ENCODE measurements at places on chromosomes 13 and 19.

GRCh38 chr13:25175431-25175830 lies 3.3 kb upstream of the AMER2 start:
- DNase-seq: no peak

DNA sequence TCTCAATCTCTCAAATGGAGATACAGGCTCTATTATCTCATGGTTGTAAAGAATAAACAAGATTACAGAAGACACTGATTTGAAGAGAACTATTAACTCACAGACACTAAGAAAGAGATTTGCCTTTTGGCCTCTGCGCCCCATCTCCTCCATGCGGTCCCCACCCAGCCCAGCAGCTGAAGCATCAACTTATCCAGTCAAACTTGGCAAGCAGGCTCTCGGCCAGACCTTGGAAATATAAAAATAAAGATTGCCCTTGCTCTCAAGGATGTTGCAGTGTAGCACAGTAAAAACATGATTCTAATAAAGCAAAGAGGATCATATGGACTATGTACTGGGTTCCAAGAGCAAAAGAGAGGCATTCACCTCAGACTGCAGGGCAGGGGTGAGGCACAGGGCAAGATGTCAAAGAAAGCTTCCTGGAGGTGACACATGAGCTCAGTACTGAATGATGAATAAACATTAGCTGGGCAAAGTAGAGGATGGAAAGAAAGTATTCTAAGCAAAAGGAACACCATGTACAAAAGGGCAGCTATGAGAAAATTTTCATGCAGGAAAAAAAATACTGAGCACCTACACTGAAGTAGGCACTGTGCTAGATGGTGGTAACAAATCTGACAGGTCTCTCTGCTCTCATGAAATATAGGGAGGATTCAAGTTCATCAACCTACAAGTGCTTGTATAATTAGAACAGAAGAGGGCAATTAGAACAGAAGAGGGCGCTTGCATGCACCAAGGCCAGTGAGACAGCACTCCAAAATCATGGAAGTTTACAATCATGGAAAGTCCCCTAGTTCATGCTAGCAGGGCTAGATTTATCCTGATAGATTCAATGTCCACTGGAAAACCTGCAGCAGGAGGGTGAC lies 85.0 kb downstream of the SACS start:
- no peak for DNase-seq

DNA sequence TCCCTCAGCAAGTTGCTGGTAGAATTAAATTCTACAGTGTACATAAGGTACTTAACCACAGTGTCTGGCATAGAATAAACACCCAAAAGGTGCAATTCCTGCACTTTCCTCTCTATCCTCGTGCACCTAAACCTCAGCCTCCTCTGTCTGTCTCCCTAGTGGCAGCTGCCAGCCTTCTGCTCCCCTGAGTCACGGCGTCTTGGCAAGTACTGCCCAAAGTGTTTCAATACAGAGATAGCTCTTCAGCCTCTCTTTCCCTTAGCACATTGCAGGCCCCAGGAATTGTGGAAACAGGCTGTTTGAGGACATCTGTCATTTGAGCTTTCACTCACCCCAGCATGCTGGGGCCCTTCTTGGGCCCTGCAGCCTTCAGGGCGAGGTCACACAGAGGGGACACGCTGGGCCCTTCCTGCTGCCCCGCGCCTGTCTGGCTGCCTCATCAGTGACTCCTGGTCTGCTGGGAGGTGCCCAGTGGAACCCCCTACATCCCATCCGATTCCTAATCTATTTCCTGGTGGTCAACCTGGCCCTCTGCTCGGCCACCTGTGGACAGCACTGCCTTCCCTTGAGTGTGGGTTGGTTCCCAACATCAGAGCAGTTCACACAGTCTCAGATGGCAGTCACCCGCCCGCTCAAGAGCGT lies 19.3 kb downstream of the COL4A2 start:
- DNase-seq: no peak

DNA sequence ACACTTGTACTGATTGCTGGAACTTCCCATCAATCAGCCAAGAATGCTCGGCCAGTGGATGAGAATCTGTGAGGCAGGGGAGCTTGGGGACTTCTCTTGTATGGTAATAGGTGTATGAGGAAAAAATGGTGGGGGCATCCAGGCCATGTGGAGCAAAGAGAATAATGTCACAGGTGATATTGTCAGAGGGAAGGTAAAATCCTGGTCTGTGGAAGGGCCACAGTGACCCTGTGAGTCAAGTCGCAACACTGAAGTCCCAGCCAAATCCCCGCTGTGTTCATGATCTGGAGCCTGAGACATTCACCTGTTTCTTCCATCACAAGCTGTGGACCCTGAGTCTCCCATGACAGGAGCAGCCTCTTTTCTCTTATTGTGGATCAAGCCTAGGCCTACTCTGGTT lies 8.1 kb downstream of the PSG7 start:
- DNase-seq: no peak

- DNase-seq: no peak
Observed at GRCh38 chr13:21139374-21139773, 37.0 kb downstream of the SKA3 start.

DNA sequence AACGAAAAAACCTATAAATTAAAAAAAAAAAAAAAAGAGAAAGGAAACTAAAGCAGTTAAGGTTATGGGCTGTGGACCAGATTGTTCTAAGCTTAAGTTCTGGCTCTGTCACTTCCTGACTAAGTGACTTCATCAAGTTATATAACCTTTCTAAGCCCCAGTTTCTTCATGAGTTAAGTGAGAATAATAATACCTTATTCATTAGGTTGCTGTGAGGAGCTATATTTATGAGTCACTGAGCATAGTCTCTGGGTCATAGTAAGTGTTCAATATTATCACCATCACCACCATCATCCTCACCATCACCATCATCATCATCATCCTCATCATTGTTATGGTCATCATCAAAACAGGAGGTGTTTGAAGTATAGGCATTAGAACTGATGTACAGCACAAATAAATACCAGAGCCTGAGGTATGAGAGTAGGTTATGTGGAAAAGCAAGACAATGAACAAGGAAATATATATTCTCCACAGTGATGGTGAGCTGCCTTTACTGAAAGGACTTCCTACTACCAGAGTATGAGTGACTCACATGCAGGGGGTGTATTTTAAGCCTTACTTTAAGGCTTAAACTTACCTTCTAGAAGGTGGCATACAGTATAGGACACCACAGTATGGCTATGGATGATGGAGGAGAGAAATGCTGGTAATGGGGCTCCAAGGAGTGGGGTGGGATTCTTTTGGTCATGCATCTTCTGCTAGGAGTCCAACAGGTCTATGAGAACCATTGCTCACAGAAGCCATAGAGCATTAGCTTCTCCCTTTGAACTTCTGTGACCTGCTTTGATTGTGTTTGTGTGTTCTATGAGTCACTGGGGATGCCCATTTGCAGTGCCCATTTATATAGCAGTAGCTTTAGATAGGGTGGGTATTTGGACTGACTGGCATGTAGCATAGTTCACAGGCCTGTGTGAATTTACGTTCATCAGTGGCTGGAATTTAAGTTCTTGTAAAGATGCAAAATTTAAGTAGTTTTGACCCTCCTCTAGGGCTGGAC lies 104.4 kb downstream of the KLF5 start:
- no peak for DNase-seq

- DNase-seq: no peak
Observed at GRCh38 chr13:50323440-50324065, 308.3 kb downstream of the KCNRG start.

DNA sequence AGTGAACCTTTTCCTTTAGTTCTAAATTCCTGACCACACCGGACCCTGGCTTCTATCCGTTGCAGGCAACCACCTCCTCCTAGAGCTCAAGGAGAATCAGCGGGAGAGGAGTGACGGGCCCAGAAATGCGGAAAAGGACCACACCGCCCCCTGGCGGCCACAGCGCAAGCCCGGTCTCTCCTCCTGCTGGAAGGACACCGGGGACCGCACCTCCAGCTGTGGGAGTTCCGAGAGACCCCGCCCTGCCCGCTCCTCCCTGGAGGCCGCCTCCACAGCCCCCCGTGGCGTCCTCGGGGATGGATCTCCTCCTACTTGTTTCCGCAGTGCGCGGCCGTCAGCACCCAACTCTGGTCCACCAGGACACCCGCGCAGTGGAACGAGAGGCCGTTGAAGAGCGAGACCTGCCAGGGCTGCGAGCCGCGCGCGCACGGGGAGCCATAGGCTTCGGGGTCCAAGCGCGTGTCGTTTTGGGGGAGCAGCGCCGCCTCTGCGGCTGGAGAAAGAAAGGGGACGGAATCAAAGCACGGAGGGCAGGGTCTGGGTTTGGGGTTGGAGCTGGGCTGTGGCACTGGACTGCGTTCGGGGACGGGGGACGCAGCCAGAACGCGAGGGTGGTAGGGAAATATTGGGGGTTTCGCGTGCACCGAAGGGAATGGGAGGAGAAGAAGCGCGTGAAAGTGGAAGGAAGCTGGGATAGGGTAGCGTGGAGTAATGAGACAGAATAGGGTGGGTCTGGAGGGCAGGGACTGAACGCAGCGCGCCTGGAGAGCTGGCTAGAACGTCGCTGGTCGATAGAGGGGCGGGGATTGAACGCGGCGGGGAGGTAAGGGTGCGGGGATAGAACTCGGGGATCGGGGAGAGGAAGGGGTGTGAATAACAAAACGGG lies 2.5 kb downstream of the KLK10 start:
- no peak for DNase-seq

DNA sequence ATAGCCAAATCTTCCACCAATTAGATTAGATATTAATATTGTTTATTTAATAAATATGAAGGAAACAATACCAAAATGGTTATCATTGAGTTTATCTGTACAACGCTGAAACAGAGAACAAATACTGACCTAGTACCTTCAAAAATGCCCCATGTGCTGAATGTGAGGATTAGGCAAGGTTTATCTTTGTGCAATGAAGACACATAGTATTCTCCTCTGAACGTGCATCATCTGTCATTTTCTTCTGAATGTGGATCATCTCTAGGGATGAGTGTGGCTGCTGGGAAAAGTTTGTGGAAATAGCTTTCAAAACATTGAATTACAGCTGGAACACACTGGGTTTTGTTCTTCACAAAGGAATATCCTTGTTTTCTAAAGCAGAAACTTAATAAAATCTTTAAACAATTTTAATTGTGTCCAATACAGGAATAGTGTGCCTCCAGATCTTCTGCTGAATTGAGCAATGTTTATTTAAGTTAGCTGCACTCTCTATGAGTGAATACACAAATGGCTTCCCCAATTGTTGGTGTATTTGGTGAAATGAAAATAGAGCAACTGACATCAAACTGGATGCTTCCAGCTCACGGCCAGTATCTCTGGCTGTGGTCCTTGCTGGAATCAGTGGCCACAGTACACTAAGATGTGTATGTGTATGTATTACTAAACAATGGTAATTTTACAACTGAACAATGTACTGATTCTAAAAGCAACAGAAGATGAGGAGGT lies 6.7 kb downstream of the COL4A1 start:
- no peak for DNase-seq

DNA sequence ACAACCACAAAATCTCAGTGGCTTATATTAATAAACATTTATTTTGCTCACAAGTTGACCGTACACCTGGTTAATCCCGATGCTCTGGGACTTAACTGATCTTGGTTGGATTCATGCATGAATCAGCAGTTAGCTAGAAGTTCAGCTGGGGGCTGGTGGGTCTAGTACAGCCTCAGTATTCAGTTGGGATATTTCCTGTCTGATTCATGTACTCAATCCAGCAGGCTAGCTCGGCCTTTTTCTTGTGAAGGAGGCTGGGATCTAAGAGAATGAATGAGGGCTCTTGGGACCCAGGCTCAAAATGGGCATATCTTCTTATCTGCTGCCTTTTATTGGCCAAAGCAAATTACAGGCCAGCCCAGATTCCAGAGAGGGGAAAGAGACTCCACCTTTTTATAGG lies 178.8 kb downstream of the KCTD12 start:
- no peak for DNase-seq

- DNase-seq: no peak
Observed at GRCh38 chr13:61316647-61317046, 99.0 kb downstream of the PCDH20 start.

GRCh38 chr13:22596171-22596863 lies 584.5 kb upstream of the SGCG start:
- DNase-seq: no peak

DNA sequence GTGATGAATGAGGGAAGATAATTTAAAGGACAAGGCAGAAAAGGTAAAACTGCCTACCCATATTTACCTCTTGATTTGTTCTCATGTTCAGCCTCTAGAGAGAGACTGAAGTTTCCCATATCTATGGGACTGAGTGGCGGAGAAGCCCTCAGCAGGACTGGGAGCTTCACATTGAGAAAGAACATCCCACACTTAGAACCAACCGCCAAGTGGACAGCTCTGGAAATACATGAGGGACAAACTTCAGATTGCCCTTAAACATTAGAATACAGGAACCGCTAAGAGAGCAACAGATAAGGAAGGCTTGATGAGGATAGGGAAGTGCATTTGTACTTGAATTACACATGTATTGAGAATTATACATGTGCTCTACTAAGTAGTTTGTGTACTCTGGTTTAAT lies 316.0 kb upstream of the MIR17HG start:
- DNase-seq: no peak

- DNase-seq: no peak
Observed at GRCh38 chr13:23903906-23904280, 6.6 kb upstream of the C1QTNF9B start.

Data from activated effector memory CD4-positive, alpha-beta T cell treated with Interleukin-2 at 50 U/mL for 16 hours (primary cell).